H54 (cell line): ENCODE measurements at places on chromosomes 7 and 10.

- DNase-seq: no peak
Measured at GRCh38 chr10:28214219-28214618, 88.6 kb downstream of the MPP7 start.

- no peak for DNase-seq
Measured at GRCh38 chr10:101061624-101062231, at the start of gene KAZALD1. Gene KAZALD1 (plus strand): TSS chr10:101061989. CDS start chr10:101062593, 604 bp downstream.

- peak; percentile 39 for DNase-seq
Measured at GRCh38 chr10:29811751-29812427, 177.1 kb upstream of the SVIL start.

DNA sequence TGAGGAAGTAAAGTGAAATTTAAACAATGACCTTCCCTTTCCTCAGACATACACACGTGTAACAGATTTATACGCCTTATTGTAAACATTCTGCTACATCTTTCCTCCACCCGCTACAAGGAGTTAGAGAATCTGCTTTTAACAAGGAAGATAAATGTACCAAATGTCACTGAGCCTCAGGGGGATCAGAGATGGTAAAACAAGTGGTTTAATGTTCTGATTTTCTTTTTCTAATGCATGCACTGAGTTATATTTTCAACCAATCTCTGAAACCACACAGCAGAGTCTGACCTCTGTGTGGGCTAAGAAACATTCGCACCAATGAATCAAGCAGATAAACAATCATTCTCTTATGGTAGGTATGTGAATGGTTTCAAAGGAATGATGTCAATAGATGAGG lies 599.5 kb downstream of the ARL4A start:
- no peak for DNase-seq

DNA sequence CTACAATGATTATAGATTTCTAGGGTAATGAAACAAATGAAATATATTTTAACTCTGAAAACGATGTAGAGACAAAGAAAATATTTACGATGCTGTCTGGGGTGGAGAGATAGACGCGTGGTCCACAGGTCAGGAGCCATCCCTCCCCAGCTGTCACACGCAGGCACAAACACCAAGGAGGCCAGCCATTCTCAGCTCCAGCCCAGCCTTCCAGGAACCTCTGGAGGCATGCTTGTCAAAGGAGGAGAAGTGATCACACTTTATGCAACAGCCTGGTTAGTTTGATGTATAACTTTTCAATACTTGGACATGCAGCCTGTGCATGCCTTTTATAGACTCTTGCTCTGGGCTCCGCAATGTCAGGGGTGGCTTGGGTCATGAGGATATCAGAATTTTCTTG lies 391.5 kb upstream of the MGMT start:
- no peak for DNase-seq

DNA sequence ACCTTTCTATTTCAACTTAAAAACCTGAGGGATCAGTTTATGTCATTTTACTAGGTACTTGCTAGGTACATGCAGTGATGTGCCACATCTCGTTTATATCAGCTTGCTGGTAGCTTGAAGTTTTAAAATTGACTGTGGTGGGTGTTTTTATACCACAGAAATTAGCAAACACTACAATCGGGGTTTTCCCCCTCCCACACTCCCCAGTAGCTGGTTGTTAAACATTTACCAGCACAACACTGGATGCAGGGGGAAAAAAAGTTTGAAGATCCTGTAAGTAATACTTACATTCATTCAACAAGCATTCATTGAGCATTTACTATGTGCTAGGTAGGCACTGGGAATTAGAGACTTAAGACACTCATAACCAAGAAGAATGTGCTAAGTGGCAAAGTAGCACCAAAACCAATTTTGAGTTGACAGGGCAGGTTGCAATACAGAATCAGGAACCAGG lies 32.6 kb downstream of the USP6NL start:
- DNase-seq: no peak

- DNase-seq: no peak
Measured at GRCh38 chr10:117148284-117148683, 10.2 kb upstream of the VAX1 start.

DNA sequence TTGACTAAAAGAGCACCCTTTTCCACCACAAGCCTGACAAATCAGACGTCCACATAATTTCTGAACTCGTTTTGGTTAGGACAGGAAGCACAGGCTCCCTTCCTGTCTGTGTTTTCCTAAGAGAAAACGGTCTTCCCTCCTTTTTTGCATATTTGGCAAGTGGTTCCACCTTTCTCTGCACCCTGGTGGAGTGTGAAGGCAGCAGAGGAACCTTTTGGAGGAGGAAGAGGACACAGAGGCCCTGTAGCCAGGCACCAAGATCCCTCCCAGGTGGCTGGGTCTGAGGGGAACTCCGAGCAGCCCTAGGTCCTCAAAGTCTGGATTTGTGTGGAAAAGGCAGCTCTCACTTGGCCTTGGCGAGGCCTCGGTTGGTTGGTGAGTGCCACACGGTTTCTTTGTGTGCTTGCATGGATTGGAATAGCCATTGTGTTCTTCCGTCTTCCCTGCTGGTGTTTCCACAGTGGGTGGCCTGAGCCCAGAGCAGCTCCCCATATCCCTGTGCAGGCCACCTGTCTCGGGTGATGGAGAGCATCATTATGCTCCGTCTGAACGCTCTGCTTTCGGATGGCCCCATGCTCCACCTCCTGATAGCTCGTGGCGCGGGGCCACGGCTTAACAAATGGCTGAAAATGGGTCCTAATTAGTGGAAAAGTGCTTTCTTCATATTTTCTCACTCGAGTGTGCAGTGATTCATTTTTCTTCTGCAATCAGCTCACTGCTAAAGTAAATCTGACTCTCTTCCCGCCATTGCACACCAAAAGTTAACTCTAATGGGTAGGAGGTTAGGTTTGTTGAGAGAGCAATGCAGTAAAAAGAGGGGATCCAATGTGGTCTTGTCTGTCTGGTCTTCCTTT lies 4.2 kb downstream of the IKZF1 start:
- no peak for DNase-seq

DNA sequence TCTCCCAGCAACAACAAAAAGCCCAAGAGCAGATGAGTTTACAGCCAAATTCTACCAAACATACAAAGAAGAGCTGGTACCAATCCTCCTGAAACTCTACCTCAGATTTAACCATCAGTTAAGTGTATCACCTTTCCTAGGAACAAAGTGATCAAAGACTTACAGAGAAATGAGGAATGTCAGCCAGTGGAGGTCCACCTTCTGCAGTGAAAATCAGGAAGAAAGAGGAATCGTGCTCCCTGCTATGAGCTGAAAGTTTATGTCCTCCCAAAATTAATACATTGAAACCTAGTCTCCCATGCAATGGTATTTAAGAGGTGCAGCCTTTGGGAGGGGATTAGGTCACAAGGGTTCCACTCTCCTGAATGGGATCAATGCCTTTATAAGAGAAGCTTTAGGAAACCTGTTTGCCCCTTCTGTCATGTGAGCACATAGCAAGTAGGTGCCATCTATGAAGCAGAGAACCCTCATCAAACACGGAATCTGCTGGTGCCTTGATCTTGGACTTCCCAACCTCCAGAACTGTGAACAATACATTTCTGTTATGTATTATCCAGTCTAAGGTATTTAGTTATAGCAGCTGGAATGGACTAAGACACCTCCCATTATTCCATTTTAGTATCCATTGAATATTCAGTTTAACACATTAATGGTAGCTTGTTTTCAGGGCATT lies 139.0 kb upstream of the FZD8 start:
- DNase-seq: no peak

GRCh38 chr7:36820527-36821170 lies 96.4 kb upstream of the AOAH start:
- no peak for DNase-seq

GRCh38 chr7:90626013-90626412 lies 29.9 kb downstream of the CDK14 start:
- DNase-seq: no peak
